Endothelial cell (in vitro differentiated cells): ENCODE measurements at places on chromosomes 7 and 10. TPM values are rescaled to one million over a fixed set of nuclear protein-coding genes. Genes with fewer than 3 reads are reported as not detected.
A peak's percentile ranks its signal among the peaks of the same experiment; 100 is the strongest.

DNA sequence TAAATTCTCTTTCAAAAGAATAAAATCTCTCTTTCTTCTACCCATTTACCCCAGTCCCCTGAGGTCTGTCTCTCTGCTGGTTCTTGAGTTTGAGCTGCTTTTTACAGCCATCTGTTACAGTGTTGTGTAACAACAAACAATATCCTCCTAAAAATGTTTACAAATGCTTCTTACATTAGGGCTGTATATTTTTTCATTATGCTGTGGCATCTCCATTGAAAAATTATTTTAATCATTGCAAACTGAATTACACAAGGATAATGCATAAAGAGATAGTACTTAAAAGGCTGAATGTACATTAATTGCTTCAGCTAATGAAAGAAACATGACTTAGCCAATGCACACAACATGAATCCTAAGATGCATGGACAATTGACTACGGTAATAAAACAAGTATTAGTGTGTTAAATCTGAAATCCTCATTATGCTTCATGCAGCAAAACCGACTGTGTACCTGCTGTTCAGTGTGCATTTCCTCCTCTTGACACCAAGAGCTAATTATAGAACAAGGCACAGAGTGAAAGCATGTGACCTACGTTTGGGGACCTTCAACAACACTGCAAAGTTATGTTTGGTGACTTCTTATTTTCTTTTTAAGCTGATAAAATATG is 181.7 kb upstream of the RHOBTB1 start:
- peaks cover 1% of the 10 kb centered on the region for H3K27me3 ChIP-seq
- H3K36me3 ChIP-seq: no peaks in the 10 kb centered on the region
- peaks cover 13% of the 10 kb centered on the region for H3K4me1 ChIP-seq
- no peak overlapping the region for H3K27ac ChIP-seq
- no peak for DNase-seq

DNA sequence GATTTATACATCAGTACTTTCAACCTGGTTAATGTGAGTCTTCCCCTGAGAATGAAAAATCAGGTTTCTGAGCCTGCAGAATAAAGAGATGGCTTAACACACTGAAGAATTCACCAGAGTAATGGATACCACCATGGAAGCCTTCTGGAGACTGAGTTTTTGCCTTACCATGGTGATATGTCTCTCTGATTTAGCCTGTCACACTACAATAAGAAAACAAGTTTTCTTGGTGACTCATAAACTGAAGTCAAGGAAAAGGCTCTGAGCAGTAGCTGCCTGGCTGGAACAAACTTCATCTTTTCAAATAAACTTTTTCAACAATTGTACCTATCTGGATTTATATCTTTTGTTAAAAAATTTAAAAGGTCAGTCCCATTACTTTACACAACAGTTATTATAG is 229.0 kb downstream of the PRPF18 start:
- peaks cover 14% of the 10 kb centered on the region for H3K4me1 ChIP-seq
- H3K4me3 ChIP-seq: no peak overlapping the region
- H3K36me3 ChIP-seq: peaks cover 24% of the 10 kb centered on the region
- no peak for DNase-seq
- H3K27ac ChIP-seq: no peak overlapping the region

GRCh38 chr7:121166916-121167315 is 161.9 kb upstream of the WNT16 start:
- H3K27me3 ChIP-seq: no peaks in the 10 kb centered on the region
- H3K4me3 ChIP-seq: no peak overlapping the region
- DNase-seq: no peak
- H3K4me1 ChIP-seq: no peaks in the 10 kb centered on the region
- no peaks in the 10 kb centered on the region for H3K36me3 ChIP-seq

GRCh38 chr7:159149488-159149887 is 4.8 kb upstream of the VIPR2 start:
- peaks cover 3% of the 10 kb centered on the region for H3K27me3 ChIP-seq
- H3K36me3 ChIP-seq: peaks cover 3% of the 10 kb centered on the region
- no peak overlapping the region for H3K27ac ChIP-seq
- DNase-seq: no peak

GRCh38 chr10:14180911-14181566 is 149.7 kb downstream of the FRMD4A start:
- H3K4me1 ChIP-seq: peaks cover 45% of the 10 kb centered on the region
- H3K36me3 ChIP-seq: peaks cover 5% of the 10 kb centered on the region
- peak; percentile 71 for DNase-seq
- peaks cover 9% of the 10 kb centered on the region for H3K27me3 ChIP-seq
- H3K4me3 ChIP-seq: no peak overlapping the region

Gene IPMK
- total RNA-seq: 5.5 TPM

Gene LIPJ
- total RNA-seq: not detected

Gene ANKRD61
- total RNA-seq: not detected
